RPMI7951 (cell line): ENCODE measurements at places on chromosomes 3 and 15. TPM values are rescaled to one million over a fixed set of nuclear protein-coding genes. Genes with fewer than 3 reads are reported as not detected.

- peak; percentile 18 for DNase-seq
Measured at GRCh38 chr3:162142511-162142910, 645.9 kb downstream of the OTOL1 start.

DNA sequence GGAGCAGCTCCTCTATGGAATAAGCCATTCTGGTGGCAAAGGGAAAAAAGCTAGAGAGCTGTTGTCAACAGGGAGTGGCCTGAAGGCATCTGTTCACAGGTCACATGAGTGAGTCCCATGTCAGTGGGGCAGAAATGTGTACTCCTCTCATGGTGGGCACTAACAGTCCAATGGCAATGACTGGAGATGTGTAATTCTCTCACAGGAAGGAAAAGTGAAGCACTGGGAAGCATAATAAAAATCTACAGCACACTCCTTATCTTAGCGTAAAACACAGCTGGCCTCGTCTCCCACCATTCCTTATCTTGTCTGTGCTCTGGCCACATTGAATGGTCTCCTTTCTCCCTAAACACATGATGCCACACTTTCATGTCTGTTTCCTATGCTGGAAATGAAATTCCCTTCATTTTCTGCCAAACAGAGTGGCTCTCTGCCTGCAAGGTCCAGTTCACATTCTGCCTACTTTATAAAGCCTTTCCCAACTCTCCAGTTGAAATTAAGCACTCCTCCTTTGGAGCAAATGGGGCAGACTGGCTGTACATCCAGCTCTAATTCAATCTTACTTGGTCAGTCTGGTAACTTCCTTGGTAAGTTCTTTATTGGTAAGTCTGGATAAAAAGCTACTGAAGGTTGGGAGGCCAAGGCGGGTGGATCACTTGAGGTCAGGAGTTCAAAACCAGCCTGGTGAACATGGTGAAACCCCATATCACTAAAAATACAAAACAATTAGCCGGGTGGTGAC lies 139.8 kb downstream of the RPL22L1 start:
- no peak for DNase-seq

- DNase-seq = no peak
Measured at GRCh38 chr15:27535445-27536129, 563.5 kb downstream of the OCA2 start.

DNA sequence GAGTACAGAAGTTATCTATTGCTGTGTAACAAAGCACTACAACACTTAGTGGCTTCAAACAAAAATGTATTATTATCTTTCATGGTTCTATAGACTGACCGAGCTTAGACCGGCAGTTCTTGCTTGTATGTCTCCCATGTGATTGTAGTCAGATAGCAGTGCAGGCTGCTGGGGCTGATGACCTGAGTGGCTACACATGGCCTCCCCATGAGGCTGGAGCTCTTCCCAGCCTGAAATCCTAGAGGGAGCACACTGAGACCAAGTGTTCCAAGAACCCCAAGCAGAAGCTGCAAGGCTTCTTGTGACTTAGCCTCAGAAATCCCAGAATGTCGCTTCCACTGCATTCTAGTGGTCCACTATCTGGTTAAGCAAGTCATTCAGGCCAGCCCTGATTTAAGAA lies 141.2 kb upstream of the TLE3 start:
- no peak for DNase-seq

- DNase-seq = no peak
Measured at GRCh38 chr15:65087873-65088642, 11.5 kb downstream of the KBTBD13 start.

- DNase-seq = peak; percentile 18
Measured at GRCh38 chr3:32956750-32957570, 5.5 kb downstream of the CCR4 start.

GRCh38 chr3:30040126-30040525 lies 566.3 kb upstream of the TGFBR2 start:
- DNase-seq = no peak

- peak; percentile 68 for DNase-seq
Measured at GRCh38 chr3:71579935-71580406, 3.6 kb downstream of the FOXP1 start.

DNA sequence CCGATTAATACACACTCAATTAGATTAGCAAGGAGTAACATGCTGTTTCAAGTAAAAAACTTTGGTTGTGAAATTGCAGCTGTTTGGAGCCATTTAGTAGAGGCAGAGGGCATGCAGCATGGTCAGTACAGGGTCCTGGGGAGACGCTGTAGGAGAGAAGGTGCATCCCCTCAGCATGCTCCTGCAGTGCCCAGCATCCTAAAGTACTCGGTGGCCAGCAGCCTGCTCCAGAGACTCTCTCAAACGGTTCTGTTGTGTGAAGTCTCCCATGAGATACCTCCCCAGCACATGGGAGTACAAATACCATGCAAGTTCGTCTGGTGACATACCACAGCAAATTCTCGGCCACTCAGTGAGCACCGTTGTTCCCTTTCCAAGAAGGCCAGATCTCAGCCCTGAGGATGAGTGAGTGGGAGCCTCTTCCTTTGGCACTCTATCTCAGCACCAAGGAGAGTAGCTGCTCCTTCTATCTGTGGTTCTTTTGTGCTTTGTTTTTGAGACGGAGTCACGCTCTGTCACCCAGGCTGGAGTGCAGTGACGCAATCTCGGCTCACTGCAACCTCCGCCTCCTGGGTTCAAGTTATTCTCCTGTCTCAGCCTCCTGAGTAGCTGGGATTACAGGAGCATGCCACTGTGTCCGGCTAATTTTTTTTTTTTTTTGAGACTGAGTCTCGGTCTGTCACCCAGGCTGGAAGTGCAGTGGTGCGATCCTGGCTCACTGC lies 72.7 kb downstream of the TJP1 start:
- no peak for DNase-seq

WNT7A gene
- total RNA-seq = 0.12 TPM in 1 of 2 replicates, not detected in the other

DNA sequence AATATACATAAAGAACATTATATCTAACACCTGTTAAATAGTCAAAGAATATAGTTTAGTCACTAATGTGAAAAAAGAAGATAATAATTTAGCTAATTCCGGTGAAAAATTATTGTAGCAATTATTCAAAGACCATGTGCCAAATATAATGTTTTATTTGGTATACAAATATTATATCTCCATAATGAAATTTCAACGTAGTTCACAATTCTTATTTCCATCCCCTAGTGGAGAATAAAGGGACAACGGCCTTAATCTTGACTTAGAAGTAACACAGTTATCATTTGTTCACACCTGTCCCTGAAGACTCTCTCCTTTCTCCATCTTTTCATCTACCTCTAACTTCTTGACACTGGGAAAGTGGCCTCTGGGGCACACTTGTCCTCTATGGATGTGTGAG lies 213.4 kb downstream of the ERC2 start:
- DNase-seq = no peak

GRCh38 chr3:50591196-50591741 lies 20.3 kb downstream of the CISH start:
- no peak for DNase-seq

DNA sequence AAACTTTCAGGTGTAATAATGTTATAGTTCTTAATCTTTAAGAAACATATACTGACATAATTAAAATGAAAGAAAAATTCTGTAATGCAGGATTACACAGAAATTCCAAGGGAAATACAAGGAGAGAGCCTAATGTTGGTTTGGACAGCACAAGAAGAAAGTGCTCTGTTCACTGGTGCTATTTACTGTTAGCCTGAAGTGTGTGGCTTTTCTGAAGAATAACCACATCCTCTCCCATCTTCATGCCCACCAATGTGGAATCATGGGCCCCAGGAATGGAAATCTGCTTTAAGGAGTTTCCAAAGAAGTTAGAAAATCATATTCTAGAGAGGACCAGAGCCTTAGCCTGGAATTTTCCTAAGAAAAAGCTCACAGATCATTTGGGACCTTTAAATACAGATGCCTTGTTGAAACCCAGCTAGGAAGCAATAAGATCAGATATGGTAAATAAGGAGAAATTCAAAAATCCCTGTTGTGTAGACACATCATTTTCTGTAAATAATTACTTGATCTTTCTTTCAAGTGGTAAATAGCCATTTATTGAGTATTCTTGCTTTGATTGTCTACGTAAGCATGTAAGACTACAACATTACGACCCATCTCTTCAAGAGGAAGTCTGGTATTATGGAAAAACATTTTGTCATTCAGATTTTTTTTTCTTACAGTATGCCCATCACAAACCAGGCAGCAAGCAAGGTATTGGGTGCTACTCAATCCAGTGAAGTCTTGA lies 10.3 kb upstream of the USP50 start:
- no peak for DNase-seq

DUOXA1 gene
- not detected in 2 replicates for total RNA-seq

GRCh38 chr15:48001393-48002039 lies 119.3 kb upstream of the SLC24A5 start:
- no peak for DNase-seq

DNA sequence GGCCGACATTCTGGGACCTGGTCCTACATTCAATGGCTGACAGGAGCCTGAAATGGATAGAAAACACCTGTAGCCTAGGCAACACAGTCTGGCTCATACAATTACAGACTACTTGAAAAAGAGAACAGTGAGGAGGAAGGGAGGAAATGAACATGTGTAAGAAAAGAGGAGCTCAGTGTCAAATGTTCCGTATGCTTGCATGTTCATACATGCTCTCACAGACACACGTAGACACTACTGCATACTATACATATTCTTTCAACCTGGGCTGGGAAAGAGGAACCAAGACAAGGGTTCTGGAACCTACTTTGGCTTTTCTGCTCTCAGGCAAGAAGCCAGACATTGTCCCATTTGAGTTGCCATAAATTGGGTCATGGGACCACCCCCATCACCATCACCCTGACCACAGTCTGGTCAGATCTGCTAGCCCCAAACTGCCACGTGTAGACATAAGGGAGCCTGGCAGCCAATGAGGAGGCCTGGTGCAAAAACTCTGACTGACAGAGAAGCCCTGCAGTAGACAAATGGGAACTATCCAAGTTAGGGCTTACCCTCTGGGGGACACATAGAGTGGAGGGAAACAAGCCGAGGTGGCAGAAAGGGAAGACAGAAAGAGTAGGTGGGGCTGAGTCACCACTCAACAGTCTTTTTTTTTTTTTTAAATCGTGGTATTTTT lies 310.0 kb downstream of the SHQ1 start:
- DNase-seq = no peak

DNA sequence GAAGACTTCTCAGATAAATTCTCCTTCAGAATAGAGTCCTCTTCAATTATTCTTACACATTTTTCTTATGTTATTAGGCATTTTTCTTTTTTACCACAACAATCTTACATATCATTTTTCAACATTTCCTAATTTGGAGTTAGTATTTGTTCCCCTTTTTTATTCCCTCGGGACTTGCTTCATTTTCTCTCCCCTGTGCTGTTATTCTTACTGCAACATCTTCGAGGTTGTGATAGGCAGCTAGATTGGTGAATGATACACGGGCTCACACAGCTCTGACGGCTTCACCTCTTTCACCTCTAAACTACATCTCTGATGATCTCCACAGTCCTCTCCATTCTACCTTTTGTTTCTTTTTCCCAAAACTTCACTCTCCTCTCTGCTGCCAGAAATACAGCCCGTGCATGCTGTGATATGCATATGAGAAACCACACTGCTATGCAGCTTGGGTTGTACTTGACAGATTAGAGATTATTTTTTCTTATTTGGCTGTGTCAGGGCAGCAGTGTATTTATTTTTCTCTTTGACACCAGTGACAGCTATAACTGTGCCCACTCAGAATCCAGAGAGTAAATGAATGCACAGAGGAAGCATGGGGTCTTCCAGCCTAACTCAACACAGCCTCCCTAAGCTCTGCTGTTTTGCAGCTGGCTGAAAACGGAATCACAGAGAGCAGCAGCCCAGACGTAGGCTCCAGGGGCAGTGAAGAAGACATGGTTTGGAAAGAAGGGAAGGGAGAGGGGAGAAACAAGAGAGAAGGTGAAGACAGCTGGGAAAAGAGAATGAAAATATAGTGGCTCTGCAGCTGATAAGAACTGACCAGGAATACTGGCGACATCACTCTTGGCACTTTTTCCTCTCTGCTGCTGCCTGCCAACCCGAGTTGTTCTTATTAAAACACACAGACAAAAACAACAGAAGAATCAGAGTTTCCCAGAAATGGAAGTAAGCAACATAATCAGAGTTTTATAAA lies 61.8 kb downstream of the SLC9A9 start:
- DNase-seq = no peak

DNA sequence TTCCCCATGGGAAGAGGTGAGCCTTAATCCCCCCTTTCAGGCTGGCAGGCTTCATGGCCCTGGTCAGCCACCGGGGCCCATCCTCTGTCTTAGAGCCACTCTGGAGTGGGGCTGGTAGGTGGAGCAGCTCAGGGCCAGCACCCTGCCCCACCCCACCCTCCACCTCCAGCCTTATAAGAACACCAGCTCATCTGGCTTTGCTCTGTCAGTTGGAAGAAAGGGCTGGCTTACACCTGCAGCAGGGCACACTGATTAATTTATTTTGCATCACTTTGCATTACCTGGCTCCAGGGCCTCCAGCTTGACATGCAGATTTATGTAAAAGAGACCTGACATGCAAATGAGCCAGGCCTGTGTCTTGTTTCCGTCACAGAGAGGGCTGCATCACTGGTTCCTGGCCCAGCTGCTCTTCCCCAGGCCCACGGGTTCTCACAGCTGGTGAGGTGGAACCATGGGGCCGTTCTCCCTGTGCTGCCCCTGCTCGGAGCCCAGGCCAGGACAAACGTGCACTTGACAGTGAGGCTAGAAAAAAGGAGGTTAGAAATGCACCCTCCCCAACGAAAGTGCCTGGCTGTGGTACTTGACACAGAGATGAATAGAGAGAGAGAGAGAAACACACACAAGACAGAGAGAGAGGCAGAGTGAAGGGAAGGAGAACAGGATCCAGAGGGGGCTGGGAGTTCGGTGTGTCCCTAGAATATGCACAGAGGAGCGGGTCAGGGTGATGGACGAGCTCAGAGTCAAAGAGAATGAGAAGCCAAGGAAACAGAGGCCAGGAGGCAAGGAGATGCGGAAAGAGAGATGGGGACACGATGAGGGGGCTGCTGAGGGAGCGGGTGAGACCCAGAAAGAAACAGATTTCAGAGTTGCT lies 44.5 kb upstream of the MAGEF1 start:
- DNase-seq = no peak

DNA sequence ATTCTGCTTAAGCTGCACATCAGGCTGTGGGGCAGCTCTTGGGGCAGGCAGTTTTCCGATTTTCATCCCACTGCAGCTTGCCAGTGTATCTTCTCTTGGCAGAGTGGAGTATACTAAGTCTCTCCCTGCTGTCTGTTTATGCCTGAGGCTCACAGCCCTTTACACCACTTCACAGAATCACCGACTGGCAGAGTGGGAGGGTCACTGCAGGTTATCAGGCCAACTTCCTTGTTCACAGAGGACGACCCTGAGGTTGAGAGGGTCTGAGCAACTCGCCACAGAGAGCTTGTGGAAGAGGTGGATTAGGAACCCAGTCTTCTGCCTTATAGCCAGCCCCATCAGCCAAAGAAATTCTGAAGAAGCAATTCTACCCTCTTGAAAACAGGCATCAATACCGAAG lies 30.9 kb downstream of the KIF9 start:
- DNase-seq = no peak

RLBP1 gene
- not detected in 2 replicates for total RNA-seq

CADPS gene
- total RNA-seq = 0.48 and 0.59 TPM in 2 replicates
